Stimulated activated CD8-positive, alpha-beta memory T cell treated with anti-CD3 and anti-CD28 coated beads, Interleukin-4, amount 100 ng/mL, for 4 hours (primary cell): ENCODE measurements at places on chromosomes 7 and 10.

GRCh38 chr7:156896388-156897022, 3.5 kb upstream of the LMBR1 start:
- DNase-seq = no peak

- DNase-seq = no peak
Measured at GRCh38 chr7:34123316-34123715, 218.0 kb downstream of the BMPER start.

- no peak for DNase-seq
Measured at GRCh38 chr10:79052291-79053080, 16.3 kb upstream of the ZMIZ1 start.

- no peak for DNase-seq
Measured at GRCh38 chr7:295155-296154, 5.5 kb downstream of the FOXL3 start.

GRCh38 chr7:7157177-7157886, 25.0 kb upstream of the C1GALT1 start:
- peak; percentile 8 for DNase-seq

GRCh38 chr7:70408477-70408876, 723.5 kb upstream of the GALNT17 start:
- DNase-seq = no peak

DNA sequence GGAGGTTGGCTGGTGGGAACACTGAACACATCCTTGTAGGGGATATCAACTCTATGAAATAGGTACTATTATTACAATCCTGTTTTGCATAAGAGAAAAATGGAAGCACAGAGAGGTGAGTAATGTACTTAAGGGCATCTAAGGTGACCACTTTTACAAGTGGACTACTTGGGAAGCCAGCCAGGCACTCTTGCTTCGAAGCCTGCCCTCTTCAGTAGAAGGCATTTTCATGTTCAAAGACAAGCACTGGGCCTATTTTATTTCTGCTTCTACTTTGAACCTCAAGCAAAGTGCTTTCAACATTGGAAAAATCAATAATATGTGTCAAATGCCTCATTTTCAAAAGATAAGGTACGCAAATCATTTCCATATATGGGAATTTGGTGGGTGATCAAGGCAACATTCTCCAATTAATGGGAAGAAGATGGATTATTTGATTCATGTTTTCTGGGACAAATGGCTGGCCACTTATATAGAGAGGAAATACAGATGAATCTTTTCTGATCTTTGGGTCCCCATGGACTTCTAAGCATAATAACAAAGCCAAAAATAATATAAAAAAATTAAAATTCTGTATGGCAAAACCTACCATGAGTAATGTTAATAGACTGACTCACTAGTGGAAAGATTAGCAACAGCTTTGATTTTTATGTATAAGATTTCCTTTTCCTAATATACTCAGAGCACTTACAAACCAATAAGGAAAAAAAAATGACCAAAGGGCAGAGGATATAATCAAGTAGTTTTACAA, 270.2 kb downstream of the FRMD4A start:
- DNase-seq = no peak

DNA sequence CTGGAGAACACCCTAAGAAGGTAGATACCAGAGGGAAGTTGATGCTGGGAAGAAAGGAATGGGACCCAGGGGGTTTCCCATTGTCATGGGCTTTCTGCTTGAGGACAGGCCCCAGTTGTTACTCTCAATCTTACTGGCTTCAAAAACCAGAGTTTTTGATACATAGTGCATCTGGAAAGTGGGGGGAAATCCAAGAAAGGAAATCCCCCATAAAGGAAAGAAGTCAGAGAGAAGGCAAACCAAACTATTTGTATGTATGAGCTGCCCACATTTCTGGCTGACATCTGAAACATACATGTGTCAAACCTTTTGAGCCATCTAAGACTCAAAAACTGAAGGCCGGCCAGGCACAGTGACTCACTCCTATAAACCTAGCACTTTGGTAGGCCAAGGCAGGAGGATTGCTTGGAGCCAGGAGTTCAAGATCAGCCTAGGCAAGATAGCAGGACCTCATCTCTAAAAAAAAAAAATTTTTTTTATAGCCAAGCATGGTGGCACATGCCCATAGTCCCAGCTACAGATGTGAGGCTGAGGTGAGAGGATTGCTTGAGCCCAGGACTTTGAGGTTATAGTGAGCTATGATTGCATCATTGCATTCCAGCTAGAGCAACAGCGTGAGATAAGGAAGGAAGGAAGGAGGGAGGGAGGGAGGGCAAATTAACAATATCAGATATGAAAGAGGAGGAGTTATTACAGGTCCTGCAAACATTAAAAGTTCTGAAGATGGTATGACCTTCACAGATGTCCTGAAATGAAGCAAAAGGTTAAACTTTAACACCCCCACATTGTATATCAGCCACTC, 6.7 kb upstream of the COA1 start:
- DNase-seq = no peak

GRCh38 chr10:11898033-11898371, 74.8 kb downstream of the PROSER2 start:
- DNase-seq = no peak

DNA sequence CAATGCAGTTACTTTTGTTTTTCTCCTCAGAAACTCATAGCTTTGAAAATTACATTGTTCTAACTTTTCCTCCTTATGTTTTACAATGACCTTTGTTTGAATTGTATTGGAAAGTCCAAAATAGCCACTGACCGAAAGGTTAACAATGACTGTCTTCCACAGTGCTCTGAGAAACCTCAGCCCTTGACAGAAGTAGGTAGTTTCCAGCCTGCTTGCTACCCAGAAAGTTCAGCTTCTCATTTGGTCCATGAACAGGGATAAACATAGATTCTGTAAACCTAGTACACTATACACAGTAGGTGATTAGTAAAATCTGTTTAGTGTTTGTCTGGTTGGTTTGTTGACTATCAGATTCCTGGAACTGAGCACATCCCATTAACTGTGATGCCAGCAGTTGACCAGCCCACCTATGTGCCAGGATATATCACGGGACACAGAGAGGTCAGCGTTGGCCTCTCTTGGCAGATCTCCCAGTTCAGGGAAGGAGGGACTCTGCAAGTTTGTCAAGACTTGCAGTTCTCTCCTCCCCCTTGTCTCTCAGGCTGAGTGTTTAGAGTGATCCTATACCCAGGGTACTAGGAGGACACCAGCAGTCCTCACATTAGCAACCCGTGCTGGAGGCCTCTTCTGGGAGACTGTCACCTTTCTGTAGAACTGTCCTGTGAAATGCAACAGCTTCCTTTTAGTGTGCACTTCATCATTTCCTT, 297.6 kb downstream of the ARHGAP12 start:
- no peak for DNase-seq

- no peak for DNase-seq
Measured at GRCh38 chr7:38105874-38106483, 72.1 kb upstream of the STARD3NL start.

GRCh38 chr10:127424594-127425264, 124.4 kb upstream of the NPS start:
- DNase-seq = no peak

GRCh38 chr7:155836216-155837125, 24.2 kb upstream of the SHH start:
- DNase-seq = no peak

- no peak for DNase-seq
Measured at GRCh38 chr7:23230641-23231101, 15.9 kb upstream of the GPNMB start.

DNA sequence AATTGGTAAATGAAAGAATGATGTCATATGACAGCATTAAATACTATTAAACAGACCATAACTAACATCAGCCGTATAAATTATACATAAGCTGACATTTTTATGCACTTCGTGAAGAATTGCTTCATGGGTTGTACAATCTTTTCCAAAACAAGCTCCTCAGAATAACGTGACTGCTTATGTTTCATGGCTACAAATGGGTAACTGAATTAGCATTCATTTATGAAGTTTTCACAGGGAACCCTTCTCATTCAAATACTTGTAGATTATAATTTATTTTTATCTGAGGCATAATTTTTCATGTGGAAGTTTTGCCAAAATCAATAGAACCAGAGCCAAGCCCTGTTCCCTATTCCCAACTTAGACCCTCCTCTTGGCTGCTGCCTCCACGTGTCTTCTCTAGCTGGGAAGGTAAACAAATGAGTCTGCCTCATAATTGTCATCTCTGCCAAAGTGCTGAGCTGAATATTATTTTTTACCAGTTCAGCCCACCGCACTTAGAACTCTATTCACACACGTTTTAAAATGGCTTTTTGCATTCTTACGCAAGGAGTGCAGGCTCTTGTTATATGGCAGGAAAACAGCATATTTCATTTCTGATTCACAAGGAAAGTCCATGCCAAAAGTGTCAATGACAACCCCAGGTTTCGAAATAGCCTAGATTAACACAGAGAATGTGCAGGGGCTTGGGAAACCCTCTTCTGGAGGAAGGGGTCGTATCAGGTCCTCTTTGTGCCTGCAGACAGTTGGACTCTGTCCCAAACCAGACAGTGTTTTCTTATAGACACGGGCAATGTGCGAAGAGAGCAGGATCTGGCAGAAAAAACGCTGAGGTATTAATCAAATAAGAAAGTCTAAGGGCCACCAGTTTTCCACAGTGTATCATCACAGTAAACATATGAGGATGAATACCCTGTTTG, 370.7 kb upstream of the MGMT start:
- no peak for DNase-seq

DNA sequence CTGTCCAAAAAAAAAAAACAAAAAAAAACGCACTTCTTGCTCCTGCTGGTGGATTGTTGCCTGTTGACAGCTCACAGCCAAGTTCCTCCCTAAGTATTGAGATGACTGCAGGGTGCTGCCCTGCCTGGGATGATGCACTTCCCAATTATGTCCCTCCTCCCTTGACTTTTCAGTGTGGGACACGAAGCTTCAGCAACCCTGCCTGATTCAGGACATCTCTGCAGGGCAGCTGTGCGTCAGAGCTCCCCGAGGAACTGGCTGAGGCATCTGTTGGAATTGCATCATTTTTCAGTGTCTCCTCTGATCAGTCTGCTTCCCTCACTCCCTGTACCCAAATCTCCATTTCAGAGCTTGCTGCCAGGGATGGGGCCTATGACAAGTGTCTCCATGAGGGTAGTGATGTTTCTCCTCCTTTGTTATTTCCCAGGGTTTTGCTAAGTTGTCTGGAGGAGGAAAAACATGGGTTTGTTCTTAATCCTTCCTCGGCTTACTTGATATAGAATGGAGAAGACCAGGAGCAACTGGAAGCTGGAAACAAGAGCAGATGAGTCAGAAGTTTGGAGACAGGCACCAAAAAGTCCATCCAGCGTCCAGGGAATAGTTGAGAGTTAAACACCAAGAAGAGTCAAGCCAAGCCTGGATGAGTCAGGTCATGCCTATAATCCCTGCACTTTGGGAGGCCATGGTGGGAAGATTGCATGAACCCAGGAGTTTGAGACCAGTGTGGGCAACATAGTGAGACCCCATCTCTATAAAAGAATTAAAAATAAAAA, 355.1 kb downstream of the GALNT17 start:
- no peak for DNase-seq

- no peak for DNase-seq
Measured at GRCh38 chr7:45421806-45422205, 152.4 kb upstream of the ADCY1 start.

DNA sequence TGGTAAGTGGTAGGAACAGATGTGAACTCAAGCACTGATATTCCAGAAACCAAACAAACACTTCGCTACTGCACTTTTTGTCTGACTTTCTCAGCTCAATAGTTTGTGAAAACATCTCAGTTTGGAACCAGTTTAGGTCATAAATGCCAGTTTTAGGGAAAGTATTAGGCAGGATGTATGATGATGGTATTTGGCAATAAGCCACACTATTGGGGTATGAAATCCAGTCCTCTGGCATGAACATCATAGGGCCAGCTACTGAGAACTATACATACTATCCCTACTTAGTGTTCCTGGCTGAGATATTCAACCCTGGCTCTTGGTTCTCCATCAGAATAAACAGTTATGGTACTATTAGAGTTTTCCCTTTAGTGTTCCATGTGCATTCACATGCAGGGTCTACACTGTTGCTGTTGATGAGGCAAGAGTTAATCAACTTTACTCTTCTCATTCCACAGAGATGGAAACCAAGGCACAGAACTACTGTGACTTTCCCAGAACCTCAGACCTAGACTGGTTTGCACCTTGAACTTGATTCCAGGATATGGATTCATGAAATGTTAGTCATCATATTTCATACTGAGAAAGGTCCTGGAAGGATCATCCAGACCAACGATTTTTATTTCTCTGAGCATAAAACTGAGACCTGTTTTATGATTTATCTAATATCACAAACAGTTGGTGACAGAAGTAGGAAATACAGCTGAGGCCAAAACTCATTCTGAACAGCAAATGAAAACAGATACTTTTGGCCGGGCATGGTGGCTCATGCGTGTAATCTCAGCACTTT, 20.0 kb upstream of the IFIT2 start:
- DNase-seq = no peak

DNA sequence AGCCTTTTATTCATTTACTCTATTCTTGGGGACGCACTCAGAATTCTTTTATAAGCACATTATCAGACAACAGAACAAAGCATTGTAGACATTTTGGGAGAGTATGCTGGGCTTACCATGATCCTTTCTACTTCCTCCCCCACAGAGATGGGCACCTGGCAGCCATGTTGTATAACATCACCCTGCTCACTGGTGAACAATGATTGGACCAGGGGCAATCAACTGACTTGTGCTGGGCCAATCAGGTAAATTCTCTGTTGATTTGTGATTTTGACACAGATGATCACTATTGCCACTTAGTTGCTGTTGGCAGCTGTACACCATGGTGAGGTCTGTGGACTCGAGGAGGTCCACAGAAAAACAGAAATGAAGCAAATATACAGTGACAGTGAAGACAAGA, 43.7 kb downstream of the WNT2 start:
- no peak for DNase-seq

DNA sequence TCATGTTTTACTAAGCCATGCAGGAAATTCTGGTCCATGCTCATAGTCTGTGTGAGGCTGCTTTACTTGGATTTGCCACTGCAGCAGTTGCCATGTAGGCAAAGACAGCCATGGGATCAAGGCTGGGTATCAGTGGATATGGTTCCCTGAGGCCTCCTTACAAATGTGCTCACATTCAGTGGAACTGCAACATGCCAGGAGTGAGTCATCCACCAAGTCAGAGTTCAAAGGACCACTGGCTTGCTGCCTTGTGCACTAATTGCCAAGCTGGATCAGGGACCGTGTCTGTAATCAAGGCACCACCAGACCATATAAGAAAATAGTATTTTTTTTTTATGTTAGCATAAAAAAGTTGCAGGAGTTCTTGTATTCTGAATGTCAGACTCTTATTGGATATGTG, 101.0 kb downstream of the CDCA7L start:
- no peak for DNase-seq

- no peak for DNase-seq
Measured at GRCh38 chr7:52168085-52168484, 851.5 kb upstream of the COBL start.

- DNase-seq = no peak
Measured at GRCh38 chr7:45178241-45179225, 20.9 kb downstream of the RAMP3 start.

GRCh38 chr10:79444199-79445119, 965 bp downstream of the ZCCHC24 start:
- no peak for DNase-seq

GRCh38 chr7:41702635-41703371, at the start of gene INHBA:
Gene INHBA (minus strand): TSS chr7:41703090. CDS start chr7:41700374, 2,716 bp downstream.
- DNase-seq = no peak
